Activated naive CD4-positive, alpha-beta T cell treated with anti-CD3 and anti-CD28 coated beads, Interleukin-2, amount 50 U/mL, for 16 hours (primary cell): ENCODE measurements at places on chromosomes 11 and 22.

GRCh38 chr11:30712749-30713148 lies 126.6 kb upstream of the MPPED2 start:
- DNase-seq: no peak

DNA sequence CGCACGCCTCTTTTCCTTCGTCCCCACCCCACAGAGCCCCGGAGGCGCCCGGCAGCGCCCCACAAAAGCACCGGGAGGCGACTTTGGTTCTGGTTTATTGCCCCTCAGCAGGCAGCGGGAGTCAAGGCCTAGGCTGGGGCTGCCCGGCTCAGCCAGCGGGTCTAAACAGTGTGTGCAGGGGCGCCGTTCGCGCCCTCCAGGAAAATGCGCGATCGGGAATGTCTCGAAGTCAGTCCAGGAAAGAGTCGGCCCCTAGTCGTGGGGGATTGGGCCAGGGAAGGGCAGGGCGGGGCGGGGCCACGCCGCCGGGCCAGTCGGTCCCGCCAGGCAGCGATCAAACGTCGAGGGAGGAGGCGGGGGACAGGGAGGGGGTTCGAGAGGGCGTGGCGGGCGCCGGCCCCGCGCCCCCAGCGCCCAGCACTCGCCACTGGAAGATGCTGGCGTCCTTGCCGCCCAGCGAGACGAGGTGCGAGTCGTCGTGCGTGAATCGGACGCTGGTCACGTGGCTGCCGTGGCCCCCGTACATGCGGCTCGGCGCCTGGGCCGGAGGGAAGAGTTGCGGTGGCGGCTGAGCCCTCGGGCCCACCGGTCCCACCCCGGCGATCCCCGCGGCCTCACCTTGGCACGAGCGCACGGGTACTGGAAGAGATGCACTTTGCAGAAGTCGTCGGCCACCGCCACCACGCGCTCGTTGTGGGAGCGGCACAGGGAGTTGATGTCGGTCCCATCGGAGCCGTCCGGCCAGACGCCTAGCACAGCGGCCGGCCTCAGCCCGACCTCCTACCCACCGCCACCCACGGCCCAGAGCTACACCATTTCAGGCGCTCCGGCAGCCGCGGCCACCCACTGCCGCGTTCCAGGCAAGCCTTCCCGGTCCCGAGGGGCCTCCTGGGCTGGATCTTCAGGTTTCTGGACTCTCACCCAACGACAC lies 741 bp upstream of the MTA2 start:
- peak; percentile 34 for DNase-seq

- DNase-seq: no peak
These were observed 15.3 kb downstream of the CLPB start for GRCh38 chr11:72418834-72419560.

DNA sequence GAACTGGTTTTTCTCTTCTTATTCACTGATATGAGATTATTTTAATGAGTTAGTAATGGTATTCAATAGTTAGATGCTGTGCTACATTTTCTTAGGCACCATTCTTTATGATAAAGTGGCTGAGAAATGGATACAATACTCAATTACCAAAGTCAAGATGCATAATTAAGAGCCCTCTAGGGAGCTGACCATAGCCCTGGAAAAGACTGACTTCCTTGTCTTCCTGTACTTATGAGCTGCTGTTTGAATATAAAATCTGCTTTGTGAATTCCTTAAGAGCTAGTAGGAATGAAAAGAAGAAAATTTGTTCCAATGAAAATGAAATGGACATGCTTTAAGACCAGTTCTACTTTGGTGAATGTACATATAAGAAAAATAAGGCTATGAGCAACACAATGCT lies 452.3 kb downstream of the KCNA4 start:
- no peak for DNase-seq

GRCh38 chr11:65506772-65507505 lies 8.1 kb downstream of the MALAT1 start:
- peak; percentile 41 for DNase-seq

DNA sequence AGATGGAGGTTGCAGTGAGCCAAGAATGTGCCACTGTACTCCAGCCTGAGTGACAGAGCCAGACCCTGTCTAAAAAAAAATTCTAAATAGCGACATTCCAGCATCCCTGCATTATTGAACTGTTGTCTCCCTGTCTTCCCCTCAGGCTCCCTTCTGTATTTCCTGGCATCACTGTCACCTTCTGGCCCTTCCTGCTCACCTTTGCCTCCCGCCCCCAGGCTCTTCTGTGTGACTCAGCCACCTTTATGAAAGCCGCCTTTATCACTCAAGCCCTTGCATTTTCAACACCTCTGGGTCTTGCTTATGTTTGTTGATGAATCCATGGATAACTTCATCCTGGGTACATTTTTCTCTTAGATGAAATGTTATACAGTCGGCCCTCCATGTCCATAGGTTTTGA lies 21.1 kb downstream of the UBASH3B start:
- DNase-seq: peak; percentile 34
